T-helper 2 cell treated with Interferon-gamma antibody and Interleukin-4, amounts not matched to agents 5 μg/mL and 100 μg/mL, for 36 hours (primary cell): ENCODE measurements at places on chromosomes 2 and 18.
A peak's percentile ranks its signal among the peaks of the same experiment; 100 is the strongest.

- H3K27ac ChIP-seq, result no peak overlapping the region
- H3K27me3 ChIP-seq, result peaks cover 25% of the 10 kb centered on the region
- no peaks in the 10 kb centered on the region for H3K36me3 ChIP-seq
- no peak for DNase-seq
- no peak overlapping the region for H3K4me3 ChIP-seq
These were observed 43.0 kb downstream of the CYP1B1 start for GRCh38 chr2:38032946-38033345.

DNA sequence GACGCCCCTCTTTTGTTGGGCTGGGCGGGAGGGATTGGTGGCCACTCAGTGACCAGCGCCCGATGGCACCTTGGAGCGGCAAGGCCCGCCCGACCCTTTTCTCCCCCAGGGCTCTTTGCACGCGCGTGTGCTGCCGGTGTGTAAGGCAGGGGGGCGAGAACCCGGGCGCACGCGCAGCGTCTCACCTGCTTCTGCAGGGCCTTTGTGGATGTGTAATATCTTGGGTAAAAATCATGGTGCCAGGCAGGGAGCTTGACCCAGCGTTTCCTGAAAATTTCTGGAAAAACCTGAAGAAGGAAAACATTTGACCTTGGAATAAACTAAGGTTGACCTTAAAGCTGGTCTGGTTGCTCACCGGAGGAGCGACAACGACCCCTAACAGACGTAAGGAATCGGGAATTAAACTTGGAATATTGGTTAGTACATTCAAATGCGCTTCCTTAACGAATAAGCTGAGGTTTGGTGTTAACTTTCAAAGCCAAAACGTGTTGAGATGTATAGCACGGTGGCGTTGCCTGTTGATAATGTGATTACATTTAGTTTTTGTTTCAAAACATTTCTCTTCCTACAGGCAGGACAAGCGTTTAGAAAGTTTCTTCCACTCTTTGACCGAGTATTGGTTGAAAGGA, 438 bp downstream of the HSPE1 start:
- H3K27me3 ChIP-seq, result no peaks in the 10 kb centered on the region
- H3K4me3 ChIP-seq, result peak overlapping the region; percentile 98
- H3K4me1 ChIP-seq, result peaks cover 42% of the 10 kb centered on the region
- peaks cover 75% of the 10 kb centered on the region for H3K36me3 ChIP-seq
- DNase-seq, result no peak
- H3K27ac ChIP-seq, result peak overlapping the region; percentile 93

- H3K4me1 ChIP-seq, result no peaks in the 10 kb centered on the region
- no peak overlapping the region for H3K4me3 ChIP-seq
- DNase-seq, result no peak
- no peaks in the 10 kb centered on the region for H3K27me3 ChIP-seq
These were observed 60.8 kb downstream of the GPR39 start for GRCh38 chr2:132477436-132477835.

DNA sequence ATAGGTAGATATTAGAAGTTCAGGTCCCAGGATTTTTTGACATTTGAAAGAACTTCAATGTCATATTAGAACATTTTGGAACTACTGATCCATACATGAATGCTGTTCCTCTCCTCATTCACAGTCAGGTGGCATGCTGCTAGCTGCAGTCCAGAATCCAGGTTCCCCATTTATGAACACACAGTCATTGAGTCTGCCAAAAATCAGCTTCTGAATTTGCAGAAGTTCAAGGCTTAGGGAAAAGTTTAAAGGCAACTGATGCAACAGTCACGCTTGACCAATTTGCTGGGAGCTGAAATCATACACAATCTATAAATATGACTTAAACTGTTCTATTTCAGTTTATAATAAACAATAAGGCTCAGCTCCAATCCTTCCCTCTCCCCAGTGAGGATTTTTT, 17.3 kb upstream of the TTR start:
- no peaks in the 10 kb centered on the region for H3K36me3 ChIP-seq
- H3K4me3 ChIP-seq, result no peak overlapping the region
- DNase-seq, result no peak
- no peaks in the 10 kb centered on the region for H3K27me3 ChIP-seq

DNA sequence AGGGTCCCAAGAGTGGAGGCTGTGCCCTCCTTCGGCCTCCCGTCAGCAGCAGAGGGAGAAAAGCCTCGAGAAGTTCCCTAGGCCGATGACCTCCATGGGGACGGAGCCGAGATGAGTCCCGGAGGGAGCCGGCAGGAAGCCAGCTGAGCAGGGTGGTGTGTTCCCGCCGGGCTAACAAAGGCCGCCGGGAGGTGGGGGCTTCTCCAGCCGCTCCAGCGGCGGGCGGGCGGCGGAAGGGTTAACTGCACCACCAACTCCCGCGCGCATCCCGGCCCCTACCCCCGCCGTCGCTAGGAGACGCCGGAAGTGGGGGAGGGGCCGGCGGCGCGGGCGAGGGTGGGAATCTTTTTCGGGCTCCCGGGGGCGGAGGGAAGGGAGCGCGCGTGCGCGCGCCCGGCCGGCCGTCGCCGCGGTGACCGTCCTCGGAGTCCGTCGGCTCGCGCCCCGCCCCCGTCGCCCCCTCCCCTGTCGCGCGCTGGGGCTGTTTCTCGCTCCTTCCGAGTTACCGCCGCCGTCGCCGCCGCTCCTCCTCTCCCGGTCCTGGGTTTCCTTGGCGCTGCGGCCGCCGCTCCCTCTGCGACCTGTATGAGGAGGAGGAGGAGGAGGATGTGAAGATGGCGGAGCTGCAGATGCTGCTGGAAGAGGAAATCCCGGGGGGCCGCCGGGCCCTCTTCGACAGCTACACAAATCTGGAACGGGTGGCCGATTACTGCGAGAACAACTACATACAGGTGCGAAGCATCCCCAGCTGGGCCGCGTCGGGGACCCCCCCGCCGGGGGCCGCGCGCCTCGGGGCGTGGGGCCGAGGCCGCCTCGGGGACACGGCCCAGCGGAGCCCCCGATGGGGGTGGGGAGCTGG, at the start of gene ABI2:
TSS of gene ABI2 (plus strand) at position 494 of the 859 bp plus-strand sequence. CDS start at position 615, 121 bp downstream.
- peaks cover 5% of the 10 kb centered on the region for H3K27me3 ChIP-seq
- H3K36me3 ChIP-seq, result peaks cover 2% of the 10 kb centered on the region
- DNase-seq, result peak; percentile 72
- peak within 1 kb of the TSS; percentile 86 for H3K27ac ChIP-seq
- peak within 1 kb of the TSS; percentile 91 for H3K4me3 ChIP-seq
- H3K4me1 ChIP-seq, result peaks cover 31% of the 10 kb centered on the region
